Left kidney (tissue), 8 donors: ENCODE measurements at places on chromosomes 1 and 21.

DNA sequence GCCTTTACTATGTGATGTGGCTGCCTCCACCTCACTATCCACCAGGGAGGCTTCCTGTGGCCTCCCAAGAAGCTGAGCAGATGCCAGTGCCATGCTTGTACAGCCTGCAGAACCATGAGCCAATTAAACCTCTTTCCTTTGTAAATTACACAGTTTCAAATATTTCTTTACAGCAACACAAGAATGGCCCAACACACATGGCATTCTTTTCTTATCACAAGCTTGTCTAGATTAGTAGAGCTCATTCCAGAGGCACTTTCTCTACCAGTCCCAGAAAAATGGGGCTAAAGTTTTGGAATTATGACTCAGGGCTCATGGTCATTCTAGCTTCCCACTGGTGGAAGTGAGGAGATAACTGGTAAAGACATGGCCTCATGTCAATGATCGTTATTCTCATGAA is 655.2 kb downstream of the LMO4 start:
- DNase-seq, result no peak

DNA sequence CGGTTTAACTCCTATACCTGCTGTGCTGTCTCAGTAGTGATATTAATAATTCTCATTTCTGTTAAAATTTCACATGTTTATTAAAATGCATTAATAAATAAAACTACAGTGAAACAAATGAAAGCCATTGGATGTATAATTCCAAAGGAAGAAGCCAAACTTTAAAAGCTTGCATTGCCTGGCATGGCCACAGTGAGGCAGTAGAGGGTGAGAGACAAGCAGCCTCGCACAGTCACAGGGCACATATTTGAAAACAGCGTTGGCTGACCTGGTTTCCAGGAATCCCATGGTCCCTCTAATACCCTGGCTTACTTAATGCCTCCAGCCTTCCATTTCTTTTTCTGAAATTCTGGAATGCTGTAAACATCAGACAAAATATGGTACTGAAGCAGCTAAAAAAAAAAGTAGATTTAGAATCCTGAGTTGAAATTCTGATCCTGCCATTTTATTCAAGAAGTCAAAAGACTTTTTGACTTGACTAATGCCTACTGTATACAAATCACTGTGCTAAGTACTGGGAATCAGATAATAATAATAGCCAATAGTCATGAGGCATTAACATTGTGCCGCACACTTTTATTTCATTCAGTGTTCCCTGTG is 6.7 kb upstream of the RNASEL start:
- DNase-seq, result peak; percentile 52

GRCh38 chr1:73009938-73010337 is 727.6 kb upstream of the NEGR1 start:
- DNase-seq, result no peak

DNA sequence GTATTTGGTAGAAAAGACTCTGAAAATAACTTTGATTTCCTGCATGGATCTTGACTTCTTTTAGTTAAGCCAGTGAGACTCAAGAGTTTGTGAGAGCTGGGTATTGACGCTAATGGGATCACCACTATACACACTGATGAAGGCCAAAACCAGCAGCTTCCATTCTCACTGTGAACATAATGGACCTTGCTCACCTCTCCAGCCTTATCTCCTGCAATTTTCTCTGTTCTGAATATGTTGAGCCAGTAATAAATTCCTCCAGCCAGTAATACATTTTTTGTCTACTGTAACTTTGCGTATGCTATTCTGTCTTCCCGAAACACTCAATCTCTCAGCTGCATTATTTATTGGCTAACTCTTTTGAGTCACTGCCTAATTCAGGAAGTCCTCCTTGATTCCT is 111.6 kb upstream of the PPP2R5A start:
- no peak for DNase-seq

GRCh38 chr1:241356519-241357365 is at the start of gene RGS7:
Gene RGS7, minus strand, starts transcription at chr1:241357205.
- DNase-seq, result peak; percentile 80

DNA sequence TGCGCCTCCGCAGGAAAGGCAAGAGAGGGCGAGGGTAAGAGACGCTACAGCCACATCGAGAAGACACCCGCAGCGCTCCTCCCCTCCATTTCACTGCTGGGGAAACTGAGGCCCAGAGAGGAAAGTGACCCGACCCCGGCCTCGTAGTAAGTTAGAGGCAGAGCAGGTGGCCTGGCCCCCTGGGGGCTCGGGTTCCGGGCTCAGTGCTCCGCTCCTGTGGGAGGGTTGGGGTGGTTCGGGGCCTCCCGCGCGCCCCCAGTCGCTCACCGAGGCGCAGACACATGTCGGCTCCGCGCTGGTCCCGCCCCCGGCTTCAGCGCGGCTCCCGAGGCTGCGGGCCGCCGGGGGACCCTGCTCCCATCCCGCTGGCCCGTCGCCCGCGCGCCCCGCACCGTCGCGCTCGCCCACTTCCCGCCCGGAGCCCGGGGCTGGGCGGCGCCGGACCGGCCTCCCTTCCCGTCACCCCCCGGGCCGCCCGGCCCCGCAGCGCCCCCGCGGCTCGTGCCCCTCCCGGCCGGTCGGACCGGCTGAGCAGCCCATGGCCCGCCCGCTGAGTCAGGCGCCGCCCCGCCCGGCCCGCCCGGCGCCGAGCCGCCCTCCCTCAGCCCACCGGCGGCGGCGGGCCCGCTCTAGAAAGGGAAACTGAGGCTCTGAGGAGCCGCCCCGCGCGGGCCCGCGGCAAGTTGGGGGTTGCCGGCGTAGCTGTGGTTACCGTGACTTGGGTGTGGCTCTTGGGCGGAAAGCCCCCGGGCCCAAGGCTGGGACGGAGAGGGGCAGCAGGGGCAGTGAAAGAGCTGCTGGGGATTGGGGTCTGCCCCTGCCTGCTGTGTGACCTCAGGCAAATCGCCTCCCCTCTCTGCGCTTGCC is at the start of gene TMEM54:
Gene TMEM54, minus strand, starts transcription at position 434 of the 867 bp plus-strand sequence. Its CDS starts 151 bp downstream, at position 283.
- no peak for DNase-seq
